ENCODE measurements at places on chromosomes 13 and 19.

GRCh38 chr19:6263735-6264444 lies 15.9 kb downstream of the MLLT1 start:
- DNase-seq, result no peak

- no peak for DNase-seq
These were observed 2.8 kb upstream of the CRYL1 start for GRCh38 chr13:20528452-20528851.

DNA sequence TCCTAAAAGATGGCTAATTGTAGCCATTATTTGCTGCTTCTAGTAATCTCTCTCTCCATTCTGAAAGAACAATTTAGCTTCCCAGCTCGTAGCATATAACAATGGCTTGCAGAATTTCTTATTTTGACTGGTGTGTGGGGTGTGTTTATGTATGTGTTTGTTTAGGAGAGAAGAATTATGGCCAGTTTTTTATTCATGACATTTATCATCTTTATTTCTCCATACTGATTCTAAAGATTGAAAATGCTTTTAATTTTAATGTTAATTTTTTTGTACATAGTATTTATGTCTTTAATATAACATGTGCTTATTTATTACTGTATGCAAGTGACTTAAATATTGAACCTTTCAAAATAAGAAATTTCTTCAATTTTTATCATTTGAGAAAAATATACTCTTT lies 115.8 kb upstream of the TMTC4 start:
- no peak for DNase-seq

GRCh38 chr19:30049846-30050667 lies 108.0 kb downstream of the URI1 start:
- no peak for DNase-seq

- DNase-seq, result no peak
These were observed 1639.9 kb downstream of the EFNB2 start for GRCh38 chr13:104895521-104895920.

GRCh38 chr13:32549788-32550187 lies 11.2 kb upstream of the N4BP2L2 start:
- DNase-seq, result no peak

GRCh38 chr19:46958532-46958931 lies 61.1 kb upstream of the NPAS1 start:
- no peak for DNase-seq

DNA sequence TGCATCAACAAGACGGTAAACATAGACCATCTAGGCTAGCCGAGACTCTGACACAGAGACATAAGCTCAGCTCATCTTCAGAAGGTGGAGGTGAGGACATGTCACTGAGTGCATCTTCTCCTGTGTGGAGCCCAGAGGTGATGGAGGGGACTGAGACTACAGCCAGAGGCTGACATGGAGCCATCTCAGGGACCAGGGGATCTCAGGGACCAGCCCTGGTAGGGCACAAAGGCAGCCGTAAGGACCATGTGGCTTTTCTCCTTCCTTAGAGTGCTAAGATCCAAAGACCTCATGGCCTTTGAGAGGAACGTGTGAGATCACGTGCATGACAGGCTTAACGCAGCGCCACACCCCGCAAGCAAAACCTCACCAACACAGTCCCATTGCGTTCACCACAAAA lies 126.9 kb downstream of the RAB20 start:
- DNase-seq, result no peak

Measured in activated T-helper 1 cell treated with Interleukin-2 at 50 U/mL for 16 hours (primary cell).